Effector CD8-positive, alpha-beta T cell (primary cell): ENCODE measurements at places on chromosomes 7 and 10.

- DNase-seq, result no peak
Observed at GRCh38 chr7:117757440-117757839, 115.8 kb downstream of the CTTNBP2 start.

DNA sequence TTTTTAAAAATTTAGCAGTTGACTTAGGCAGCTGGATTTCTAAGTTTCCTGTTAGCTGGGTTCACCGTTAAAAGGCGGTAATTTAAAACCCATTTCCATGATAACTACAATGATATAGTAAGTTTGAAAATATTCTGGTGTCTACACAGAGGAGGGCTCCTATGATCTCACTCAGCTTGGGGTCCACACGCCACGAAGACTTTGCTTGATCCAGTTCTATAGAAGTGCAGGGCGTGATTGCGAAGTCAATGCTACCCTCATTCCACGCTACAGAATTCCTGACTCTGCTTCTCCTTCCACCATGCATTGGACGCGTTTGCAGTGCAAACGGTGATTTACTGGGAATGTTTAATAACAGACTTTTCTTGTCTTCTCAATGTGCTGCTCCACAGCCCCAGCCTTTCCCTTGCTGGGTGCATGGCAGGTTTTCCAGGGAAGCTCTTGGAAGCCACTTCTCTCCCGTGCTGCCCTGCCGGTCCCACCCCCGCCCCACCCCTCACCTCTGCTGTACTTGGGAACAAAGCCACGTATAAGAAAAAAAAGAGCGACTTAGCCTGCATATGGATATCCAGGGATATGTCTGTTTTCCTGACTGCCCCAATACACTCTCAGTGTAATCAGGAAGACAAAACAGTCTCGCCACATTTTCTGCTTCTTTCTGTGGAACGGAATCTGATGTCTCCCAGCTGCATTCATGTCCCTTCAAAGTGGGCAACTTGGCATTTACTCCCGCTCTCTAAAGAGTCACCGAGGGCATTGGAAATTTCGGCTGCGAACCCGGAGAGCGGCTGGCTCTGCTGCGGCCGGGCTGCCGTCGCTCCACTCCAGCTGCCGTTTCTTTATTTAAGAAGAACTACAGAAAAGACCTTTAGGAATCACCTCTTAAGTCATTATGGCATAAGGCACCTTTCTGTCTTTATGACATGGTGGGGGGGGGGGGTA, 434.4 kb upstream of the MGMT start:
- no peak for DNase-seq

GRCh38 chr7:5217396-5217795, 27.4 kb downstream of the WIPI2 start:
- DNase-seq, result no peak

GRCh38 chr10:10164848-10165247, 852.8 kb upstream of the CELF2 start:
- no peak for DNase-seq

GRCh38 chr7:3218411-3219225, 82.4 kb upstream of the SDK1 start:
- DNase-seq, result no peak

DNA sequence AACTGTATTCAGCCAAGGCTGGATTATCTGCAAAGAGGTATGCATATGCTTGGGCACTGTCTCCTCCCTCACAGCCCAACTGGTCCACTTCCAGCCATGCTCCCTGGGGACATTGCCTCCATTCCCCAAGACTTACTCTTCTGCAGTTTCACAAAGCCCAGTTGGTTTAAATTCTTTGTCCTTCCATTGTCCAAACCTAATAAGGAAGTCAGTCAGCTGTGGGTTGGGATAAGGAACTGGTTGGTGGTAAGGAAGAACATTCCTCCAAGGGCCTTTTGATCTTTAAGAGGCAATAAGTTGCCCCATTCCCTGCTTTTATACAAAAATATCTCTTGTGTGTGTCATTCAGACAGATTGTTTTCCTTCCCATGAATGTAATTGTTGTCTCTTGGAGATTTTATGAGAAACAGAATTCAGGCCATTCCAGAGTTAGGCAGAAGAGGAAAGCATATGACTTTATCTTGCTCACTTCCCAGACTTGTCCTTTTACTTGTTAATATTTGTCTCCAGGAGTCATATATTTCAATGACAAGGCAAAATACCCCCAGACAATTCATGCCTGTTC, 673.7 kb downstream of the SUGCT start:
- no peak for DNase-seq

DNA sequence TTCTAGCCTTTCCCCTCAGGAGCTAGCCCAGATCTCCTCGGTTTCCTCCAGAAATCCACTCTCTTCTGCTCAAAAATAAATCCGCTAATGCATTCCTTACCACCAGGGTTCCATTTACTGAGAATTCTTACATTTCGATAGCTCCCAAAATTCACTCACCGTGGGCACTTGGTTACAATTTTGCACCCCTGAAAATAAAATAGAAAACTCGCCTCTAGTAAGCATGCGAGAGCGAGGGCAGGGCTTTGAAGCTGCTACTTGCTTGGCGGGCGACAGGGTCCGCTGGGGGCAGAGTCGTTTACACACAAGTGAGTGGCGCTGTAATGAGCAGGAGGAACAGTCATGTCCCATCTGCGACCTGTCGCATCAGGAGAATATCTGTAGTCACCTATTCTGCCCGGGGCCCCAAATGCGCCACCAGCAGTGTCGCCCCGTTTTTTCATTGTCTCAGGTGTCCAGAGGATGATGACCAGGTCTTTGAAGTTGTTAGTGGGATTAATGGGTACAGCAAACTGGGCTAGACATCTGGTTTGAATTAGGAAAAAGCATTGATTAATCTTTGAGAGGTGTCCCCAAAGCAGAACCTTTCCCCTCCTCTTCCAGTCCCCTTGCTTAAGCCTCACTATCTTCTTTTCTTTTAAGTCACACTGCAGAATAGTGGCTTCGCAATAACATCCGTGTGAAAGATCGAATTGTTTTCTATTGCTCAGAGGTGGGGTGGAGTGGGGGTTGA, 1.2 kb upstream of the MEOX2 start:
- no peak for DNase-seq

DNA sequence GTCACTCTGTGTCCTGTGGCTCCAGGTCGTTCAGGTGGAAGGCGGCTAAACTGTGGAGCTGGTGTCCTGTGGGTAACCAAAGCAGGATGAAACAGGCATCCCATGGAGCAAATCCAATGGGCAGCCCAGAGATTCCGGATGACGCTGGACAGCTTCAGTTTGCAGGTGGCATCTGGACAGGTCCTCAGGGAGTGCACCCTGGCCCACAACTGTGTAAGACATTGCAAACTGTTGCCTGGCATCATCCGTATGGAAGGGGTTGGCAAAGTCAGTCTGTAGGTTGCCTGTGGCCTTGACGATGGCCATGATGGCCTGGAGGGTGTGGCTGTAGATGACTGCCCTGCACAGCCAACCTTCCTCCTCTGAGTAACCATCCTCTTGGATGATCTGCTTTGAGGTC, 35.5 kb downstream of the RPS24 start:
- no peak for DNase-seq

GRCh38 chr7:73967832-73968290, 60.1 kb upstream of the ELN start:
- DNase-seq, result no peak

DNA sequence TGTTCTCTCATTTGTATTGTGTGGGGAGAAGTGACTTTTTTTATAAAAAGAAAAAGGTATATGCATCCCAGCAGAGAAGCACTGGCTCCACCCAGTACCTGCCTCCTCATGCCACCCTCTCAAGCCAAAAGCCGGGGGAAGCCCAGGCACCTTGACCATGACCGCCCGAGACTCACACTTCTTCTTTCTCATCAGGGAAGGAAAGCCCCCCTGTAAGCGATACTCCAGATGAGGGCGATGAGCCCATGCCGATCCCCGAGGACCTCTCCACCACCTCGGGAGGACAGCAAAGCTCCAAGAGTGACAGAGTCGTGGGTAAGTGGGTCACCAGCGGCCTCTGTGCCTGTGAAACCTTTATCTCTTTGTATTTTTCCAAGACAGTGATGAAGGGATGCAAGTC, 22.9 kb downstream of the IKZF1 start:
- no peak for DNase-seq

- no peak for DNase-seq
Observed at GRCh38 chr7:2098056-2098455, 134.7 kb downstream of the MAD1L1 start.

- no peak for DNase-seq
Observed at GRCh38 chr7:152968514-152968913, 209.0 kb downstream of the ACTR3B start.

GRCh38 chr10:60828489-60828852, 50.2 kb downstream of the CDK1 start:
- DNase-seq, result no peak

DNA sequence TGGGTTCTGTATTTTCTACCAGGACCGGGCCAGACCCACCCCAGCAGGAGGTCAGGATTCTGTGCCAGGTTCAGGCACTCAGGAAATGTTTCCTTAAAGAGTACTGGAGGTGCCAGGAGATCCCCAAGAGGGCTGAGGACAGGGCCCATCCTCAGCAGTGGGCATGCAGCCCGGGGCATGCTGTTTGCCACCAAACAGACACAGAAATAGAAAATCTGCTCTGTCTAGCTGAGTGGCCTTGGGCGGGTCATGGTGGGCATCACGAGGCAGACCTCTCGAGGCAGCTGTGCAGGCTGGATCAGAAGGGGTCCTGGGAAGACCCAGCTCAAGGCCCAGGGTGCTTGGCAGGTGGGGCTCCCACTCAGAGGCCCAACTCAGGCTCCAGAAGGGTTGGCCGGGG, 105.0 kb downstream of the FAM53B start:
- DNase-seq, result no peak

DNA sequence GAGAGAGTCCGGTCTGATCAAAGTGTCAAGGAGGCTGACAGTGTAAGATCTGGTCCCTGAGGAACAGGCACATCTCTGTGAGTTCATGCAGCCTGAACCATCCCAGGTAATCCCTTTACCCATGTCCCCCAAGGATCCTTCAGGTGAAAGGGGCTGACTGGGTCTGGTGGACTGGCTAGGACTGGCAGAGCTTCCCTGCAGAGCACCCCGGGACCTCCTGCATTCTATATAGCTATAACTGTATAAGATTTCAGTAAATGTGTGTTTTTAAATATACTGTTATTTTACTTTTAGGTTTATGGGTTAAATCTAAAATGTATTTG, 246.8 kb downstream of the ELMO1 start:
- DNase-seq, result no peak

DNA sequence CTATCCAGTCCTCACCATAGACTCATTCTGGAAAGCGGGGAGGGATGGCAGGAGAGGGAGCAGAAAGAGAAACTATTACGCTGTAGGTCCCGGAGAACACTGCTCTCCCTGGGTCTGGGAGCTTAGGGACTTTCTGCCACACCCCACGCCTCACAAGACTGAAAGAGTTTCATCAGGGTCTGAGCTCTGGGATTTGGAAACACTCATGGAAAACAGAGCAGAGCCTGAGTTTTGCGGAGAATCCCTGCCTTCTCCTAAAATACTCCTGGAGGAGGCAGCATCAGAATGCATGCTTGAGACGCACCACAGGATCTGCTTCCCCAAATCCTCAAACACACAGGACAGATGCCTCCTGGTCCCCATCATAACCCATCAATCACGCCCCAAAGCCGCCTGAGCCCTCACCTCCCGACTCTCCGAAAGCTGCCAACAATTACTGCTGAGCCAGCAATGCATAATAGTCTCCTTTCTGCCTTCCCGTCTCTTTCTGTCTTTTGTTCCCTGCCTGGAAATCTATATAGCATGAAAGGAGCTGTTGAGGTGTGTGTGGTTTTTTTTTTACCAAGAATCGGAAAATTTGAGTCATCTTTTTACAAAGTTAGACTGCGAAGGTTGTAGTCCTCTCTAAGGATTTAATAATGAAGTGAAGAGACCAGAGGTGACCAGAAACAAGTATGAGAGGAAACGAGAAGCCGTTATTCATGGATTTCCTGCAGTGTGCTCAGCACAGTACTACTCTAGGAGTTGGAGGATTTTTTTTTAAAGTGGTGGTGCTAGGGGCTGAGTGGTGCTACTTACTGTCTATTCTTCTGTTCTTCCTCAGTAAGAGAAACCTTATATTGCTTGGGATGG, 37.7 kb downstream of the ASB13 start:
- no peak for DNase-seq

- no peak for DNase-seq
Observed at GRCh38 chr10:3564346-3565002, 220.5 kb downstream of the KLF6 start.

- DNase-seq, result no peak
Observed at GRCh38 chr7:40232242-40232893, 97.6 kb downstream of the SUGCT start.

DNA sequence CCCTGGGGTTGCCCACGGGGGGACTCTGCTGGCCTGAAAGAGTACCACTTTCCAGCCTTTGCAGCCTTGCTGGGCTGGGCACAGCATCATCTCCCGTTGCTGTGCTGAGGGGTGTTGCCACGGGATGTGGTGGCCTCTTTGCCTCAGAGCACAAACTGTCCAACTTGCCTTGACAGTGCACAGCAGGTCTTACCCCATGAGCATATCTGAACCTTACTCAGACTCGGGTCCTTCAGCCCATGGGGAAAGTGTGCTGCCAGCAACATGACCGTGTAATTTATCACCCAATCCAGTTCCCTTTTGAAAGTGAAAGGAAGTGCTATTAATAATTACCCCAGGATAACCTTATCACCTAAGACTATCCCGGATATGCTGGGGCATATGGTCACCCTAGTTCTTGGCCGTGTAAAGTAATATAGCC, 46.8 kb downstream of the TBXAS1 start:
- DNase-seq, result no peak

DNA sequence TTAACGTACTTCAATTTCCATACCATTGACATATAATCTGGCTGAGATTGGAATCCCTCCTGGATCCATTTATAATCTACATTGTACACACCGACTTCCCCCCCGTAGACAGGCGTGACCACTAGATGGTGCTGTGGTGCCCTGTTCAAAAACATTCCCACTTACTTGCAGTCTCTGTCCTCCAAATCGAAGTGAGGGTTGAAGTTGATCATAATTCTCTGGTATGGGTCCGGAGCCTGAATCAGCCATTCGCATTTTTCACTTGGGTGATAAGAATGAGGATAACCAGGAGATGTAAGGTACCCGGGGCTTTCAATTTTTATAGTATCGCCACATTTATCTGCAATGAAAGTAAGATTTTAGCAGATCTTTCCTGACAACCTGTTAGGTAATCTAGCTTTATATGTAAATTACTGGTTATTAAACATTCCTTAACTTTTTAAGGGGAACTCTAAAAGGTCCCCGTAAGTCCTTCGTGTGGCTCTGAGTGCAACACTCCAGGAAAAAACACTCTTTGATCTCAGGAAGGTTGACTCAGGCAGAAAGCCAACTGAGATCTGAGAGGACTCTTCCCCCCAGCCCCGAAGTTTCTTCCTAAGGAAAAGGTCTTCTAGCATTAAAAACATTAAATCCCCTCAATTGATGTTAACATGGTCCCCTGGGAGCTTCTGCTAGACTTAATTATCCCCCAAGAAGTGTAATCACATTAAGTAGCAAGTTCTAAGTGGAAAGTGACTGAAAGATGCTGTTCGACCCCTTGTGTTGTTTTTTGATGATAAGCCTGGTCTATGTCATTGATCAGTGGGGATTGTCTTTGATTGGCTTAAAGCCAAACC, 3.7 kb downstream of the NRP1 start:
- peak; percentile 52 for DNase-seq

- no peak for DNase-seq
Observed at GRCh38 chr10:97764519-97764931, 7.3 kb downstream of the SFRP5 start.

GRCh38 chr10:110457851-110458250, 39.9 kb upstream of the DUSP5 start:
- DNase-seq, result no peak
